Aorta (tissue), 5 donors: ENCODE measurements at places on chromosomes 3 and 15. TPM values are rescaled to one million over a fixed set of nuclear protein-coding genes. Genes with fewer than 3 reads are reported as not detected.

DNA sequence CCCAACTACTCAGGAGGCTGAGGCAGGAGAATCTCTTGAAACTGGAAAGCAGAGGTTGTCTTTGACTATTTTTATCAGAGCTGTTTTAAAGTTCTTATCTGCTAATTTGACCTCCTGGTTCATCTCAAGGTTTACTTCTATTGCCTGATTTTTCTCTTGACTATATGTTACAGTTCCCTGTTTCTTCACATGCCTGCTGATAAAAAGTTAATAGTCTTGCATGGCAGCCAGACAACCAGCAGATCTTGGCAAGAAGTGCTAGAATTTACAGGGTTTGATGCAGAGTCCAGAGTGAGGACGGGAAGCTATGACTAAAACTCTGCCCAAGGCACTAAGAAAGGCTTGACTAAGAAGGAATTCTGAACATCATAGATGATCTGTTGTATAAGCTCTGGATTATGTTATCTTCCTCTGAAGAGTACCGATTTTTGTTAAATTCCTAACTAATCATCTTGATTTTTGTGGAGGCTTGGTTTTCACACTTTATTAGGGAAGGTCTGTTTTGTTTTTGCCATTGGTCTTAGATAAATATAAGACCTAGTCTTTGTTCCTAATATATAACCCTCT lies 85.9 kb downstream of the CHSY1 start:
- no peak overlapping the region for H3K4me3 ChIP-seq
- H3K27ac ChIP-seq = no peak overlapping the region
- no peak for DNase-seq

DNA sequence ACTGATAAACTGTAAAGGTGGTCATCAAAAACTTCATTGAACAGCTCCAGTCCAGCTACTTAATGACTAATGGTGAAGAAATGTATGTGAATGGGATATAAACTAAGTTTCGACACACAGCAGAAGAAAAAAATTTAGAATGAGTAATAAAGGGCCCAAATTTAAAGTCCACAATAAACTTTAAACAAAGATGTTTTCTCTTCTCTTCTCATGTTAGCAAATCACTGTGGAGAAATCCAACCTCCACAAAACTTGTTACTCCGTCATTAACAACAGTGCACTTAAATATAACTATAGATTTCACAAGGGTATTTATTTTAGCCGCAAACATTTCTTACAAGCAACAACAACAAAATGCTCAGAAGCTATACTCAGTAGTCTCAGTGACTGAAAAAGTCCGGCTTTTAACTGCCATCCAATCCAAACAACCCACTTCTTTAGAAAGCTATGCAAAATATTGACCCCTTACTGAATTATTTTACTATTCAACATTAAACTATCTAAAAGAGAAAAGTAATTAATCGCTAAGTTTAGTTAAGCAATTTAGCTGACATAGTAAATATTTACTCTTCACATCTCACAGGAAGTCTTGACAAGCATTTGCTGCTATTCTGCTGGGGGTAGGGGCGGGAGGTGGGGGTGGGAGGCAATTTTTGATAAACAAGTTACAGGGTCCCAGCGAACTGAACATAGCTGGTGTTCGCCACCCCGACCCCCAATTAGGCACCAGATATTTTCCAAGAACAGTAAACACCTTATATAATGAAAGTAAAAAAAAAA lies 2.4 kb downstream of the IGF2BP2 start:
- H3K27ac ChIP-seq = no peak overlapping the region
- no peaks in the 10 kb centered on the region for H3K27me3 ChIP-seq

- H3K4me1 ChIP-seq = no peaks in the 10 kb centered on the region
- no peak for DNase-seq
- no peak overlapping the region for H3K4me3 ChIP-seq
- no peak overlapping the region for H3K27ac ChIP-seq
- no peaks in the 10 kb centered on the region for H3K27me3 ChIP-seq
Observed at GRCh38 chr15:100671124-100671680, 68.8 kb downstream of the ASB7 start.

DNA sequence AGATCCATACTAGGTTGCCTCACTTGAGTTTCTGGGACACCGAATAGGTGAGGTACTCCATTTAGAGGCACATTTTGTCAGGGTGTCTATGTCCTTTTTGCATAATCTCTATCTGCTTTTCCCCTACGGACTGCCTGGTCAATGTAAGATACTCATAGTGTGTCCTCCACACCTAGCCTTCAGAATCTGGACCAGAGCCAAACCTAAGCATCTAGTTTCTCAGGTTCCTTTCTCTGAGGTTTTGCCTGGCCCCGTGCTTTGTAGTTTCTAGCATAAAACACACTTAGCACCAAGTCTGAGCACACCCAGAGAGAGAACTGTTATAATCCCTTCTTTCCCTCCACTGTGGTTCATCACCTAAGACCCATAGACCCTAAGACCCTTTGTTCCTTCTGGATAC lies 105.9 kb upstream of the MLF1 start:
- H3K4me3 ChIP-seq = no peak overlapping the region
- H3K4me1 ChIP-seq = no peaks in the 10 kb centered on the region
- no peaks in the 10 kb centered on the region for H3K36me3 ChIP-seq
- DNase-seq = no peak

Gene AMT
- 11.3 TPM for total RNA-seq

Gene CD86
- 11.9 TPM for total RNA-seq

Gene ILDR1
- total RNA-seq = not detected

Gene TRH
- total RNA-seq = not detected

Gene EOMES
- 0.60 TPM for total RNA-seq

Gene CCDC54
- not detected for total RNA-seq

Gene GOLGA8G
- total RNA-seq = not detected
